Esophagus squamous epithelium (tissue), 5 donors: ENCODE measurements at places on chromosomes 2 and 18. TPM values are rescaled to one million over a fixed set of nuclear protein-coding genes. Genes with fewer than 3 reads are reported as not detected.

GRCh38 chr2:3403587-3404334 is 24.3 kb downstream of the TRAPPC12 start:
- DNase-seq, result no peak
- H3K27ac ChIP-seq, result no peak overlapping the region
- H3K4me3 ChIP-seq, result no peak overlapping the region
- no peaks in the 10 kb centered on the region for H3K36me3 ChIP-seq

G6PC2 gene
- total RNA-seq, result not detected

CREG2 gene
- total RNA-seq, result 0.38 TPM

HAAO gene
- 1.5 TPM for total RNA-seq

ZFAND2B gene
- total RNA-seq, result 45.4 TPM
